ENCODE measurements at places on chromosomes 11 and 22.

GRCh38 chr11:73361953-73362776 is 14.0 kb upstream of the RELT start:
- DNase-seq = no peak

- DNase-seq = no peak
Observed at GRCh38 chr11:1854132-1854948, 1.5 kb downstream of the LSP1 start.

DNA sequence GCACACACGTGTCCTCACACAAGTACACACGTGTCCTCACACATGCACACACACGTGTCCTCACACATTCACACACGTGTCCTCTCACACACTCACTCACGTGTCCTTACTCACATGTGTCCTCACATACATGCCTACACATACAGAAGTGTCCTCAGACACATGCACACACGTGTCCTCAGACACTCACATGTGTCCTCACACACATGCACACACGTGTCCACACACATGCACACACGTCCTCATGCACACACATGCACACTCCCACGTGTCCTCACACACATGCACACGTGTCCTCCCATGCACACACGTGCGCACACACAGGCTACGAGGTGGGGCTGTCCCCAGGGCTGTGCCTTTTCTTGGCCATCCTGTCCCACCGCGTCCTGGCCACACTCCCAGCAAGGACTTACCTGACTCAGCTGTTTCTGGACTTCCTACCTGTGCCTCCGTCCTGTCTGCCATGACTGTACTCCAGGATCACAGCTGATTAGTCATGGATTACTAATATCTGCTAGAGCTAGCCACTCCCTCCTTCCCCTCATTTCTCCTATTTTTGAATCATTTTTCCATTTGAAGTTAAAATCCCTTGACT is 990.2 kb downstream of the BRD1 start:
- no peak for DNase-seq

- DNase-seq = no peak
Observed at GRCh38 chr22:35131525-35132000, 65.6 kb downstream of the ISX start.

DNA sequence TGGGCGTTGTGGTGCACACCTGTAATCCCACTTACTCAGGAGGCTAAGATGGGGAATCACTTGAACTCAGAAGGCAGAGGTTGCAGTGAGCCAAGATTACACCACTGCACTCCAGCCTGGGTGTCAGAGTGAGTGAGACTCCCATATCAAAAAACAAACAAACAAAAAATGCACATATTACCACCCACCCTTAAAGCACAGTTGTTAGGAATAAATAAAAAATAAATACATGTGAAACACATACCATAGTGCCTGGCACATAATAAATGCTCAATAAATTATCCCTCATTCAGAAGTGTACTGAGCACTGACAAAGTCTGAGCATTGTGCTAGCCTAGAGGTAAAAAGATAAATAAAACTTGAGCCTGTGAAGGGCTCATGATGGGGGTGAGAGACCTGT is 9.0 kb upstream of the JAML start:
- no peak for DNase-seq

DNA sequence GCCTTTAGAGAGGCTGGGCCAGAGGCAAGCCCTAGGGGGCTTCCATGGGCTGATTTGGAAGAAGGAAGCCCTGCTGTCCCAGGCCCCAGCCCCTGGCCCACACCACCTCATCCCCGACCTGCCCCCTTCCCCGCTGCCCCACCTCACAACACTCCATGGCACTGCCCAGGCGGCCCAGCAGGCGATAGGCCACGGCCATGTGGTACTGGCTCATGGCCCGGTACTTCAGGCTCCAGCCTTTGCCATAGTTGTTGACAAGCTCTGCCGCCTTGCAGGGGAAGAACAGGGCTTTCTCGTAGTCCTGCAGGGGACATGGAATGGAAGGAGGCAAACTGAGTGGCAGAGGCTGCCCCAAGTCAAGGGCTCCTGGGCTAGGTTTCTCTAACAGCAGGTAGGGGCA is 6.4 kb downstream of the RAPSN start:
- no peak for DNase-seq

- peak; percentile 86 for DNase-seq
Observed at GRCh38 chr22:40728731-40729189, 49.5 kb downstream of the MCHR1 start.

DNA sequence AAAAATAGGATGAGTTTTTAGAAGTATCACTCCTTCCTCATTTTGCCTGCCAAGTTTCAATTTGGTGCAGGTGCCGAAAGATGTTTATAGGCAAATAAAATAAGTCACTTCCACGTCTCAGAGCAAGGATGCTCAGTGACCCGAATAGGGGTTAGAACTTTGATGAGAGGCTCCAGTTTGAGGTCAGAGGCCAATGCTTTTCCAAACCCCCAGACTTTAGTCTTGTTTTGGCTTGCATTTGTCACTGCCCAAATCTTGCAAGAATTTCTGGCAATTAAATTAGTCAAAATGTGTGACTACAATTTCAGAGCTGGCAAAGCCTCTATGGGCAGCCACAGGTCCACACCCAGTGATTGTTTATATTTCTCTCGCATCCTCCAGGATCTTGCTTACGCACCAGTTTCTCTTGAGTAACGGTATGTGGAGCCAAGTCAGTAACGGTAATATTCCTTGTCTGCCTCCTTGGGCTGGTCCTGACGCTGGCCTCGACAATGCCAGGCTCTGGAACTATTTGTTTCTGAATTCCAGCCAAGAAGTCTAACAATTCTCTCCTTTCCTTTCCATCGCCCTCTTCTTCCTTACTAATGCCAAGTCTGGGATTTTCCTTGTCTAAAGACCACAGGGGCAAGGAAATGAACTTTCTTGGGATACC is 9.9 kb upstream of the NUP160 start:
- DNase-seq = no peak

- no peak for DNase-seq
Observed at GRCh38 chr22:44025171-44026065, 1.3 kb downstream of the PARVB start.

- no peak for DNase-seq
Observed at GRCh38 chr11:62669420-62670161, 1.9 kb upstream of the UQCC3 start.

DNA sequence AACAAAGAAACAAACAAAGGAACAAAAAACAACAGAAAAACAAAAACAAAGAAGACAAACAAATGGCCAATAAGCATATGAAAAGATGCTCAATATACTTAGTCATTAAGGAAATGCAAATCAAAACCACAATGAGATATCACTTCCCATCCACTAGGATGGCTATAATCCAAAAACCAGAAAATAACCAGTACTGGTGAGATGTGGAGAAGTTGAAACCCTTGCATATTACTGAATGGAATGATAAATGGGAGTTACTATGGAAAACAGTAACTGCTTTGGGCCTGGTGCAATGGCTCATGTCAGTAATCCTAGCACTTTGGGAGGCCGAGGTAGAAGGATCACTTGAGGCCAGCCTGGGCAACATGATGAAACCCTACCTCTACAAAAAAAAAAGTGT is 44.9 kb upstream of the RBFOX2 start:
- DNase-seq = no peak

DNA sequence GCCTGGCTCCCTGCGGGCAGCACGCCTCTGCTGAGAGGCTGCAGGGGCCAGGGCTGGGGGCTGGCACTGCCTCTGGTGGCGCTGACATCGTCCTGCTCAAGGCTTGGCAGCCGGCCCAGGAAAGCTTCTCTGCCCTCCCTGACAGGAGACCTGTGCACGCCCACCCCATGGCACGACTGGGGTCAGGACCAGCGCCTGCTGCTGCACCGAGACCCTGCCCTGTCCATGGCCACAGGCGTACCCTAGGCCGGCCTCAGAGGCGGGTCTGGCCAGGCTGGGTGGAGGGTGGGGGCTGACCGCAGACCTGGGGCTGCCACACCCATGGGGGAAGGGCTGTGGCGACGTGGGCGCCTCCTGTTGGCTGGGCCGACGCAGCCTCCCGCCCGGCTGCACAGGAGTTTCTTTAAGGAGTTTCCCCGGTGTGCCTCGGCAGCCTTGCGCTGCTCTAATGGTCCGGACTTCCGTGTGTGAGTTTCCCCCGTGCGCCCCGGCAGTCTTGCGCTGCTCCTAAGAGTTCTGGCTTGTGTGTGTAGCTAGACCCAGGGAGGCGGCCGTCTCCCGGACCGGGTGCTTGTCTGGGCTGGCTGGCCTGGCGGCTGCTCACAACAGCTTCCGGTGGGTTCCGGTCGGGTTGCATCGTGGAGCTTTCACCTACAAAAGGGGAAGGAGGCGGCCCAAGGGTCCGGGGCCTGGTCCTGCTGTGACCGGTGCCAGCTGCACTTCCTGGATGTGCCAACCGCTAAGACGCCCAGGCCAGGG is 4.6 kb downstream of the TRABD start:
- DNase-seq = peak; percentile 89

GRCh38 chr22:42682113-42682851 is 33.1 kb upstream of the CYB5R3 start:
- DNase-seq = no peak

DNA sequence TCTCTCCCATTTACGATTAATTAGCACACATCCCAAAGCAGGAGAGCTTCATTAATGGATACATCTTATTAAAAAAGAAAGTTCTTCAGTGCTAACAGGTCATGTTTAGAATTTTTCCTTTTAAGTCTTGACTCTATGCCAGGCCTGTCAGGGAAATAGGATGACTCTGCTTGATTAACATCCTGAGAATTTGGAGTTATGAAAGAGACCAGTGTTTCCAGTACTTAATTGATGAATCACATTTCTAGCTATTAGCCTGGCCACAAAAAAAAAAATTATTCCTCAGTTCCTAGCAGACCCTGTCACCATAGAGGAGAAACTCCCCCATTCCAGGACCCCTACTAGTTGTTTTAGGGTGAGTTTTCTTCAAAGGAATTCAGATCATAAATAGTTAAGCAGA is 23.6 kb upstream of the ME3 start:
- DNase-seq = no peak

GRCh38 chr22:27540656-27541396 is 260.7 kb downstream of the MN1 start:
- no peak for DNase-seq

GRCh38 chr11:10455637-10456487 is 798 bp downstream of the AMPD3 start:
- DNase-seq = peak; percentile 87

- DNase-seq = no peak
Observed at GRCh38 chr11:60165538-60165937, 17.3 kb downstream of the MS4A6A start.

GRCh38 chr11:111312076-111312475 is 13.7 kb downstream of the POU2AF3 start:
- DNase-seq = no peak

GRCh38 chr11:119094816-119095065 is 6.9 kb downstream of the DPAGT1 start:
- DNase-seq = no peak

DNA sequence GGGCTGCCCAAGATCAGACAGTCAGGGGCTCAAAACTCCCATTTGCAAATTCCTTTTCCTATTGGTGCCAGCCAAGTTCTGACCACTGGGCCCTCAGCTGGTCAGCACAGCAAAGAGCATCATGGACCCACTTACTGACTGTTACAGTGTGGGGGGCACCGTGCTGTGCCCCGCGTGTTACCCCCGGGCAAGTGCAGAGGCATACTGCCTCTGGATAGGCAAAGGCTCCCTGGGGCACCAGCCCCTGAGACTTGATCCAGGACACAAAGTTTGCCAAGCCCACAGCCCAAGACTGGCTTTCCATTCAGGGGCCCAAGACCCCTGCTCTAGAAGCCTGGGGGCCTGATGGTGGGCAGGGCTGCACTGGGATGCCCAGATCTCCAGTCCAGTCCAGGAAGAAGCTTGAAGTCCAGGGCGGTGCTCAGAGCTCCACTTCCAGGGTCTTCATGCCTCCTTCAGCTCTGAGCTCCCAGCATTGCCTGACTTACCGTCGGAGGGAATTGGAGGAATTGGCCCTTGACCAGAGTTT is 6.6 kb downstream of the LRRC32 start:
- no peak for DNase-seq

DNA sequence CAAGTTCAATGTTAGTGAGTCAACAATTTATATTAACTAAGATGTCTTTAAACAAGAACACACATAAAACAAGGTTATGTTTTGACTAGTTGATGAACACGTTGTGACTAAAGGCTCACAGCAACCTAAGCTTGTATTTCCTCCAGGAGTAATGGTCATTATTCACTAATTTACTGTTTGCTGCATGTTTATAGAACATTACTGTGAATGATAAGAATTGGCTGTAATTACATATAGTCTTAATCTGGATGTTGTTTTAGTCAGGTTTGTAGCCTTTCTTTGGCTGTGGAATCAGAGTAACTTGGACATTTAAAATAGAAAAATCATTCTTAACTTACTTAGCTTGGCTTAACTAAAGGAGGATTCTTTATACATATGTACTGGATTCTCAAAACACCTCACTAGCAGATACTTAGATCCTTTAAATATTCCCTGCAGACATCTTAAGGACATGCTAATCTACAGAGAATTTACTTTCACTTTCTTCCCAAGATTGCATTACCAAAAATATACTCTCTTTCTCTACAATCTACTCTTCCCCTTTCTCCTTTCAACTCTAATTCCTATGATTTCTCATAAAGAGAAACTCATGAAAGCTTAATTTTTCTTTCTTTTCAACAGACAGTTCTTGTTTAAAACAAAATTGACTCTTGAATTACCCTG is 319.7 kb upstream of the CTSC start:
- no peak for DNase-seq

GRCh38 chr11:84857746-84858145 is 769.4 kb downstream of the DLG2 start:
- no peak for DNase-seq

DNA sequence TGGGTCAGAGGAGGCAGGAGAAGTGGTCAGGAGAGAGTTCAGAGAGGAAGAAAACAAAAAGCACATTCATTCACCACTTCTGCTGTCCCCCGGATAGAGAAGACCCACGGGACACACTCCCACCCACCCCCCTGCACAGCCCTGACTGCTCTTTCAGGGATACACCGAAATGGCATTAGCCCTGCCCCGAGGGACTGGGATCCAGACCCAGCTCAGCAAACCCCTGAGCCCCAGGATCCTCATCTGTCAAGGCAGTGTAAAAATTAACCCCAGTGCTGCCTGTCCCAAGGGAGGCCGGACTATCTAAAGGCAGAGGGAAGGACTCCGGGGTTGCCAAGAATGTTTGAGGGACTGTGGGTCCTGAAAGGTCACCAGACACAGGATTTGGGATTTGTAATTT is 31.2 kb downstream of the TPBGL start:
- peak; percentile 8 for DNase-seq

- DNase-seq = no peak
Observed at GRCh38 chr22:49765951-49766350, 61.7 kb downstream of the BRD1 start.

- DNase-seq = no peak
Observed at GRCh38 chr11:57155400-57155799, 26.4 kb upstream of the LRRC55 start.

DNA sequence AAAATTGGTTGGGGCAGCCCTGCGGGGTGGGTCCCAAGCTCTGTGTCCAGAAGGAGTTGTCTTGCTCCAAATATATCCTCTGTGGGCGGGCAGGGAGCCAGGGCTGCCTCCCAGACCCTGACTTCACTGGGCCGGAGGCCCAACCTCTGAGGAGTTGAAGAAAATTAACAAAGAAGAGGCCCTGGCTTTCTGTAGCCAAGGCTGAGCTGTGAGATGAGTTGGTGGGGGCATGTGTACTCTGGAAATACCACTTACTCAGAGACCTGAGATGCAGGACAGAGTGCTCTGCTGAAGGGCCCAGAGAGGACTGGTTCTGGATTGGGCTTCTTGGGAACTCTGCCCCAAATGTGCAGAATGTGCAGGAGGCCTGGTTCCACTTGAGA is 96.3 kb downstream of the SWAP70 start:
- DNase-seq = no peak

- DNase-seq = peak; percentile 40
Observed at GRCh38 chr11:64809781-64810241, 540 bp downstream of the MEN1 start.

- DNase-seq = no peak
Observed at GRCh38 chr22:38796262-38796957, 2.5 kb upstream of the DNAL4 start.
